Brain (organoid and tissue), 16 donors: ENCODE measurements at places on chromosomes 6 and 20. TPM values are rescaled to one million over a fixed set of nuclear protein-coding genes. Genes with fewer than 3 reads are reported as not detected.

GRCh38 chr20:63919130-63919529 is 24.2 kb downstream of the DNAJC5 start:
- DNase-seq = no peak

Gene BHLHE23
- not detected for polyA plus RNA-seq

Gene CASS4
- 1.0 TPM for polyA plus RNA-seq

- DNase-seq = no peak
These were observed 112.8 kb downstream of the LAMP5 start for GRCh38 chr20:9627219-9627618.

DNA sequence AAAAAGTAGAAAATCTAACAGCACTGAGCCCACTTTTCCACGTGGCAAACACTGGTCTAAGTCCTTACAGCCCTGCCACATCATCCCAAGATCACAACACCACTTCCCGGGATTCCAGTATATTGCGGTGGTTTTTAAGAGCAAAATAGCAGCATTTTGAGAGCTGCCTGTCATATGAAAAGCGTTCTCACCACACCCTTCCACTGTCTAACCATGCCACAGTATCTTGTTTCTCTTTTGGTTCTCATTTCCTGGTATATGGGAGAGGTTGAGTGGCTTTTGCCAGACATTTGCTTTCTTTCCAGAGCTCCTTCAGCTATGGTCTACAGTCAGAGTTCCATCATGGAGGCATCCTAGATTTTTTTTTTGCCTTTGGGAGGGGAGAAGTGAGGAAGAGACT is 243.0 kb downstream of the TSHZ2 start:
- no peak for DNase-seq

- DNase-seq = no peak
These were observed at the start of gene FOXA2 for GRCh38 chr20:22584522-22584921. FOXA2 (minus strand) TSS chr20:22584572; CDS start chr20:22584278, 294 bp downstream.

Gene ZNF343
- 4.3 TPM for polyA plus RNA-seq

- no peak for DNase-seq
These were observed 261.4 kb upstream of the PRDM1 start for GRCh38 chr6:105824732-105825131.

Gene SLCO4A1
- 18.2 TPM for polyA plus RNA-seq

- no peak for DNase-seq
These were observed 1.6 kb downstream of the RNF182 start for GRCh38 chr6:13926378-13926777.

- no peak for DNase-seq
These were observed 84.2 kb downstream of the MRPL14 start for GRCh38 chr6:44042989-44043478.

GRCh38 chr20:36824142-36824940 is 50.8 kb upstream of the DSN1 start:
- no peak for DNase-seq

GRCh38 chr6:69936674-69937363 is 70.5 kb downstream of the COL19A1 start:
- DNase-seq = peak; percentile 39

Gene PLAGL2
- polyA plus RNA-seq = 4.6 TPM

Gene OR12D3
- not detected for polyA plus RNA-seq

- DNase-seq = no peak
These were observed 32.5 kb downstream of the ZC3H12D start for GRCh38 chr6:149452037-149452939.

Gene SNPH
- polyA plus RNA-seq = 26.9 TPM

Gene ZC2HC1B
- not detected for polyA plus RNA-seq

- no peak for DNase-seq
These were observed 12.4 kb downstream of the ZNF341 start for GRCh38 chr20:33744181-33744580.

Gene CST4
- polyA plus RNA-seq = not detected

GRCh38 chr20:20233041-20233514 is 134.8 kb upstream of the INSM1 start:
- peak; percentile 60 for DNase-seq

DNA sequence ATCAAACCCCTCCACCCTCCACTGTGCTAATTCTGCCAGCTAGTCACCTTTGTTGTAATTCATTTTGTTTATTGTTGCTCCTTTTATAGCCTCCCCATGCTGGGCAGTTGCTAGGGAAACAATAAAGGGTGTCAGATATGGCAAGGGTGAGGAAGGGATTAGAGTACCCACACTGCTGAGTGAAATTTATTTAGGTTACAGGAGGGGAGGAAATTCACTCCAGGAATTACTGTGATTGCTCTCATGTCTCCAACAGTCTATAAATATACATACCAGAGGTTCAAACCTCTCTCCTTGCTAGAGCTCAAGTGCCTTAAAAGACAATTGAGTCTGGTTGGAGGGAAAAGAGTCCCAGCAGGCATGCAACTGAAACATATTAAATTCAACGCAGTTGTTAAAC is 90.6 kb upstream of the ADGRF1 start:
- no peak for DNase-seq

Gene CRISP3
- not detected for polyA plus RNA-seq

DNA sequence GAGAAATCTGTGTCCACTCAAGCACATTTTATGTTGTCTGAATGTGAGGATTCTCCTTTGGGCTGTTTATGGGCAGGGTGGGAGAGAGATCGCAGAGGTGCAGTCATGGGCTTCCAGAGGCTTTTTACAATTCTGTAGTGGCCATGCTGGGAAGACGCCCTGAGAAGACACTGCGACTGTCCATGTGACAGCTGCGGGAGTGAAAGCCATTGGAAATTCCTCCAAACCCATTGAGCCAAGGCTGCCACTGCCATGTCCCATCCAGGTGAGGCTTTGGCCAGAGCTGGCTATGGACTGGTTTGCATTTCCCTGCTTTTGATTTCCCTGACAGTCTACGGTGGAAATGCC is 216.9 kb upstream of the ECI2 start:
- DNase-seq = no peak

GRCh38 chr6:14682812-14683211 is 563.1 kb upstream of the JARID2 start:
- DNase-seq = no peak

DNA sequence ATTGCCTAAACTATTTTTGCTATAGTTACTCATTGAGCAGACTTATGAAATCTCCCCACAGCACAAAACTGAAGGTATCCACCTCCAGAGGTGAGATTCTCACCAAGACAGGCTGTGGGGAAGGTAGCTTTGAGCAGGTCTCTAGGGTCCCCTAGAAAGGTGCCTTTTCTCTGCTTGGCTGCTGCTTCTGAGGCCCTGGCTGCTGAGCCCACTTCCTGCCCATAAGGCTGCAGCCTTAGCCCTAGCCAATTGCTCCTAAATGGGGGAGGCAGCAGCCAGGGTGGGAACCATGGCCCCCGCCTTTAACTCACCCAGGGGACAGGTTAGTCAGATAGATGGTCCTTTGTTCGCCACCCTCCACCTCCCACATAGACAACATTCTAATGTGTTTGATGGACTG is 3.6 kb downstream of the NT5E start:
- DNase-seq = no peak

- no peak for DNase-seq
These were observed 142.4 kb downstream of the FNDC1 start for GRCh38 chr6:159311618-159312017.

DNA sequence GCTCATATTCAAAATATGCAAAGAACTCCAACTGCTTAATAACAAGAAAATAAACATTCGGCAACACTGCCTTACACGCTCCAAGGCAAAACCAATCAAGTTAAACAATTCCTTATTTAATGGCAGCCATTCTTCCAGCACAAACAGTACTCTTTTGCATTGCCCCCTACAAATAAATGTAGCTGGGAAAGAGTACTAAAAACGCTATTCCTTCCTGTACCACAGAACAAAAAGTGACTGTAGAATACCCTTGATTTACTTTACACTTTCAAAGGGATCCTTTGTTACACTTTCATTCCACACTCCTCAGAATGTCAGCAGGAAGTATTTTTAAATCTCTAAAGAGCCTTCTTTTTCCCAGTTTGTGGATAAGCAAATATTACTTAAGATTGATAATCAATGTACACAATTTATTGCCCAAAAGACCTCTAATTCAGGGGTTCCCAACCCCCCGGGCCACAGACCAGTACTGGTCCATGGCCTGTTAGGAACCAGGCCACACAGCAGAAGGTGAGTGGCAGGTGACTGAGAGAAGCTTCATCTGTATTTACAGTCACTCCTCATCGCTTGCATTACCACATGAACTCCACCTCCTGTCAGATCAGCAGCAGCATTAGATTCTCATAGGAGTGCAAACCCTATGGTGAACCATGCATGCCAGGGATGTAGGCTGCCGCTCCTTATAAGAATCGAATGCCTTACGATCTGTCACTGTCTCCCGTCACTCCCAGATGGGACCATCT is 51.6 kb downstream of the MBOAT1 start:
- no peak for DNase-seq

GRCh38 chr20:4763723-4764510 is 42.2 kb downstream of the PRND start:
- DNase-seq = no peak

DNA sequence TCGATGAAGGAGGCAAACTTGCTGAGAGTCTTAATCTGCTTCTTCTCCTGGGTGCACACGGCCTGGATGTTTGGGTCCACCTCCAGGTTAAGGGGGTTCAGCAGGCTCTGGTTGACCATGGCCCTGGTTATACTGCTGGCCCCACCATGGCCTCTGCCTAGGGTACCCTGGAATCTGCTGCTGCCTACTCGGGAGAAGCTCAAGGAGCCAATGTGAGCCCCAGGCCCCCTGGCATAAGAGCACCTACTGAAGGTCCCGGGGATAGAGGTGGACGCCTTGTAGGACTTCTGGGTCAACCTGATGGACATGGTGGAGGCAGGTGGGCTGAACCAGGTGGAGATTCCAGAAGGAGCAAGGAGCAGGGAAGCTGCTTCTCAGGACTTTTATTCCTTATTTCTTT is 17.9 kb upstream of the FKBP1C start:
- no peak for DNase-seq

- no peak for DNase-seq
These were observed 71.1 kb upstream of the FOXQ1 start for GRCh38 chr6:1240766-1241318.

DNA sequence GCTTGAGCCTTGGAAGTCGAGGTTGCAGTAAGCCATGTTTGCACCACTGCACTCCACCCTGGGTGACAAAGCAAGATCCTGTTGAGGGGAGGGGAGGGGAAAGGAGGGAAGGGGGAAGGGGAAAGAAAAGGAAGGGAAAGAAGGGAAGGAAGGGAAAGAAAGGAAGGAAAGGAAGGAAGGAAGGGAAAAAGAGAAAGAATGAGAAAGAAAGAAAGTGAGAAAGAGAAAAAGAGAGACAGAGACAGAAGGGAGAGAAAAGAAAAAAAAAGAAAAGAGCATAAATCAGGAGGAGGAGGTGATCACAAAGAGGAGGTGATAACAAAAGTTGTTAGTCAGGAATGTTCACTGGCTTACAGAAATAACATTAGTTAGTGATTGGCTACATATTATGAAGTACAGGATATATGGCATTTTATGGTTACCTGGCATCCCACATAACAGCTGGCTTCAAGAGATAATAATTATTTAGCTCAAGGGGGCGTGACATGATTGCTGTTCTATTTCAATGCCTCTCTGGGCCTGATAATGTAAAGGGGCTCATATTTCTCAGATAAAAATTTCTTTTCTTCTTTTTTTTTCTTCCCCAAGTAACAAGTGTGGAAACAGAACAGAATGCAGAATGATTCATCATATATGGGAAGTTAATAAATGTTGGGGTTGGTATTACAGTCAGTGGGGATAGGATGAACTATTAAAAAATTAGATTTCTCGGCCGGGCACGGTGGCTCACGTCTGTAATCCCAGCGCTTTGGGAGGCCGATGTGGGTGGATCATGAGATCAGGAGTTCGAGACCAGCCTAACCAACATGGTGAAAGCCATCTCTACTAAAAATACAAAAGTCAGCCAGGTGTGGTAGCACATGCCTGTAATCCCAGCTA is 27.1 kb downstream of the SAMHD1 start:
- no peak for DNase-seq

DNA sequence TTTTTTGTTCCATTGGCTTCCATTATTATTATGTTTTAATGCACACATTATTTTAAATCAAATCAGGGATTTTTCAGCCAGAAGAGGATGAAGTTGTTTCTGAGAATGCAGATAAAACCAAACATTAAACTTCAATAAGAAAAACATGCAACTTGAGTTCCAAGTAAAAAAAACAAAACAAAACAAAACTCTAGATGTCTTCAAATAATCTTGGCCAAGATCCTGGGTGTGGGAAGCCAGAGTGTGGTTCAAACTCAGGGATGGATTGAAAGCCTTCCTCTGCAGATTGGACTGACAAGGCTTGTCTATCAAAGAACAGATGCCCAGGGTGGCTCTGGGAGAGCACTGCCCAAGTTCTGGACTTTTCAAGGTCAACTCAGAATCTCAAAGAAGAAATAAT is 134.1 kb downstream of the LCA5 start:
- DNase-seq = no peak

Gene PAK1IP1
- 7.6 TPM for polyA plus RNA-seq

Gene SLC25A27
- polyA plus RNA-seq = 2.3 TPM

GRCh38 chr6:9161731-9162130 is 726.4 kb upstream of the SLC35B3 start:
- DNase-seq = no peak

- peak; percentile 42 for DNase-seq
These were observed 96.6 kb downstream of the TMEM242 start for GRCh38 chr6:157226761-157227160.

GRCh38 chr20:19456595-19457395 is 244.4 kb downstream of the SLC24A3 start:
- DNase-seq = no peak

- DNase-seq = no peak
These were observed 83.0 kb upstream of the SGK1 start for GRCh38 chr6:134400941-134401340.

Gene MICAL1
- polyA plus RNA-seq = 119 TPM

Gene PSORS1C2
- not detected for polyA plus RNA-seq

Gene KCNS1
- polyA plus RNA-seq = 9.7 TPM

GRCh38 chr6:146785001-146785585 is 186.3 kb downstream of the ADGB start:
- DNase-seq = peak; percentile 25

Gene TCF15
- polyA plus RNA-seq = 0.49 TPM

Gene METTL24
- polyA plus RNA-seq = not detected

GRCh38 chr6:170268216-170269129 is 22.4 kb downstream of the DLL1 start:
- no peak for DNase-seq

Gene FOXF2
- 2.6 TPM for polyA plus RNA-seq

DNA sequence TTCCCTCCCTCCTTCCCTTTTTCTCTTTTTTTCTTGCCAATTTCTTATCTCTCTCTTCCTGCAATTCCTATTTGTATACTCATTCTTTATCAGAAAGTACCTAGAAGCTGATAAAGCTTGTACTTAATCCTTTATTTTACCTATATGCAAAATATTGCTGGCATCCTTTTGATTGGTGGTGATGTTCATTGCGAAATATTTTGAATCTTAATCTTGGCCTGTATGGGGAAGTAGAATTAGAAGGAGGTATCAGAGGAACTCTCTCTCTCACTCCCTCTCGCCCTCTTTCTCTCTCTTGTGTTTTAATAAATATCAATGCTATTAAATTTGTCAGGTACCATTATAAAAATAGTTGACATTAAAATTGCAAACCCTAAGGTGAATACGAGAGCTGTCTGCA is 52.8 kb downstream of the UST start:
- no peak for DNase-seq
